ENCODE measurements at places on chromosomes 11 and 22.

- no peak for DNase-seq
Measured at GRCh38 chr11:98566978-98567377, 453.8 kb upstream of the CNTN5 start.

DNA sequence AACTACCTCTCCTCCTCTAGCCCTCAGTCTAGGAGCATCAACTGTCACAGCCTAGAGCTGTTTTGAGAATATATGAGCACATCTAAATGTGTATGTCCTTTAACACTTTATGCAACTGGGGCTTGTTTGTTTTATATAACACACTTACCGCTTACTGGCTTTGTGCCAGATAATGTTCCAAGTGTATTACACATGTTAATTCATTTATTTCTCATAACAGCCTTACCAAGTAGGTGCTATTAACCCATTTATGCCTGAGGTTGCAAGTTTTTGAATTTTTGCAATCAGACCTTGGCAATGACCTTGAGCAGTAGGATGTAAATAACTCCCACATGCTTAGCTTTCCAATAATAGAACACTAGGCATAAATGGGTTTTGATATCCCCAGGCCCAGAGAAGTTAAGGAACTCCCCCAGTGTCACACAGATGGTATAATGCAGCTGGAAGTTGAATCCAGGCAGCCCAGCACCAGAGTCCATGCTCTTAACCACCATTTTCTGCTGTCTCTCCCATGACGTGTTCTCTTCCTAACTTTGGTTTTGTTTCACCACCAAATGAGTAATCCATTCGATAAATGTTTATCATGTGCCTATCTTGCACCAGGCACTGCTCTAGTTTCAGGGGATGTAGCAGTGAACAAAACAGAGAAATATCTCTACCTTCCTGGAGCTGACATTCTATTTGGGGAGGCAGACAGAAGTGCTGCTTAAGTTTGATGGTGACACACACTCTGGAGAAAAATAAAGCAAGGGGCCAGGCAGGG is 23.1 kb downstream of the PRDM11 start:
- no peak for DNase-seq

- DNase-seq = no peak
Measured at GRCh38 chr11:134252346-134253187, 585 bp downstream of the THYN1 start.

GRCh38 chr11:44872556-44872955 is 78.1 kb downstream of the TP53I11 start:
- DNase-seq = no peak

DNA sequence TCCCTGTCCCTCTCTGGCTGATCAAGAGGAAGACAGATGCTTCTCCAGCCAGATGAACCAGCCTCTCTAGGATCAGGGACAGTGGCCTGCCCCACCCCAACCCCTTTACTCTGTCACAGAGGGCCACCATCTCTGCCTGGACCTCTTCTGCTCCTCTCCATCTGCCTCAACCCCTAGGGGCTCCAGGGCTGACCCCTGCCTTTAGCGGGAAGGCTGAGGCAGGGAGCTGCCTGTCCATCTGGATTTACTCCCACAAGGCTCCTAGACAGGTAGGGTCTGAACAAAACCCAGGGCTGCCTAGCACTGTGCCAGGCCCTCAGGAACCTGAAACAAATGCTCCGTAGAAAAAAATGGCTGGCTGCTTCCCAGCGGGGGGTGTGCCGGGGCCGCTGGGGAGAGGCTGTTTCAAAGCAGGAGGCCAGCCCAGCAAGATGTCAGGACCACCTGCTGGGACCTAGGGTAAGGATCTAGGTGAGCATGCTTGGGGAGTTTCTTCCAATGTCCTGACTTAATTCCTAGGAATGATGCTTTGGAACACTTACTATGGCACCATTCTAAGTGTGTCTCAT is 3.2 kb downstream of the CHST1 start:
- no peak for DNase-seq

GRCh38 chr11:77027275-77027674 is 6.9 kb upstream of the B3GNT6 start:
- no peak for DNase-seq

DNA sequence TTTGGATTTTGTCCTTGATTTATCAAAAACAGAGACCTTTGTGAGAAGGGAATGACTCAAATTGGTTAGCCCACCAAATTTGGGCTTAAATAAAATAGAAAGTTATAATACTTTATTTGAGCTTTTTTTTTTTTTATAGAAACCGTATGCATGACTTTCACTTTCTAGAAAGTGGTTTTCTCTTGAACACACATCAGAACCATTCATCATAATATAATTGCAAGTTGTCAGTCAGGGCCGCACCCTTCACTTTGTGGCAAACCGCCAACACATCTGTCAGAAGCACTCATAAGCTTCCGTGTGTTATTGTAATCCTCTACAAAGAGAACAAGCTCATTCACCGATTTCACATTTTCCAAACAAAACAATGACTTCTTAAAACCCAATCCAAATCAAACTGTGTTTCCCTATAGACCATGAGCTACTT is 76.1 kb downstream of the SOX6 start:
- DNase-seq = no peak

GRCh38 chr11:65470433-65471049 is 28.3 kb upstream of the MALAT1 start:
- no peak for DNase-seq

GRCh38 chr11:112012874-112013273 is 12.3 kb upstream of the DLAT start:
- DNase-seq = no peak

- DNase-seq = no peak
Measured at GRCh38 chr11:86678823-86679222, 6.4 kb upstream of the ME3 start.

- DNase-seq = no peak
Measured at GRCh38 chr22:21455334-21456089, 11.7 kb upstream of the TMEM191C start.

- no peak for DNase-seq
Measured at GRCh38 chr11:9787981-9788521, 124.2 kb downstream of the SWAP70 start.

- no peak for DNase-seq
Measured at GRCh38 chr11:68993546-68993945, 12.8 kb upstream of the MRGPRD start.

- no peak for DNase-seq
Measured at GRCh38 chr11:63505857-63506528, at the start of gene LGALS12. Gene LGALS12, plus strand, starts transcription at chr11:63506084. Its CDS starts 375 bp downstream, at chr11:63506459.

GRCh38 chr11:57512646-57513451 is 2.7 kb downstream of the SLC43A1 start:
- no peak for DNase-seq

DNA sequence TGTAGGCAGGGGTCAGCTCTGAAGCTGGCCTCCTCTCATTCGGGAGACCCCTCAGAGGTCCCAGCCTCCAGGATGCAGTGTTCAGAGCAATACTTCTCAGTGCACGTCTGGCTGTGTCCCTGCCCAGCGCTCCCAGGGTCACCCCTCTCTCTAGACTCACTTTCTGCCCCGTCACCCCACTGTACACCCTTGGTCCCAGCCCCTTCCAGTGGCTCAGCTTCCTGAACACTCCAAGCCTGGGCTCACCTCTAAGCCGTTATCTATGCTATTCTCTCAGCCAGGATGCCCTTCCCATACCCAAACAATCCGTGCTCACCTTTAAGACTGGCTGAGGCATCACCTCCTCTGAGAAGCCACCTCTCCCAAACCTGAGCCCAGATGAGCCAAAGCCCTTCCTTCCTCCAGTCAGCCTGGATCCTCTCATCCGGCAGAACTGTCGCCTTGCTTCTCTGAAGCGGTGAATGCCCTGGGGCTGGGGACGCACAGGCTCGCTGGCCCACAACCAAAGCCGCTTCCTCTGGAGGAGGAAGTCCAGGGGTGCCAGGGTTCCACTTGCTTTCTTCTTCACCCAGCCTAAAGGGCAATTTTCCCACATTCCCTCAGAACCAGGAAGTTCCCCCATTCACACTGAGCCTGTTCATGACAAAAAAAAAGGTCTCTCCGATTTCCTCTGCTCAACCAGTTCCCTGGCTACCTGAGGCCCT is 13.7 kb upstream of the CDKN1C start:
- DNase-seq = no peak

DNA sequence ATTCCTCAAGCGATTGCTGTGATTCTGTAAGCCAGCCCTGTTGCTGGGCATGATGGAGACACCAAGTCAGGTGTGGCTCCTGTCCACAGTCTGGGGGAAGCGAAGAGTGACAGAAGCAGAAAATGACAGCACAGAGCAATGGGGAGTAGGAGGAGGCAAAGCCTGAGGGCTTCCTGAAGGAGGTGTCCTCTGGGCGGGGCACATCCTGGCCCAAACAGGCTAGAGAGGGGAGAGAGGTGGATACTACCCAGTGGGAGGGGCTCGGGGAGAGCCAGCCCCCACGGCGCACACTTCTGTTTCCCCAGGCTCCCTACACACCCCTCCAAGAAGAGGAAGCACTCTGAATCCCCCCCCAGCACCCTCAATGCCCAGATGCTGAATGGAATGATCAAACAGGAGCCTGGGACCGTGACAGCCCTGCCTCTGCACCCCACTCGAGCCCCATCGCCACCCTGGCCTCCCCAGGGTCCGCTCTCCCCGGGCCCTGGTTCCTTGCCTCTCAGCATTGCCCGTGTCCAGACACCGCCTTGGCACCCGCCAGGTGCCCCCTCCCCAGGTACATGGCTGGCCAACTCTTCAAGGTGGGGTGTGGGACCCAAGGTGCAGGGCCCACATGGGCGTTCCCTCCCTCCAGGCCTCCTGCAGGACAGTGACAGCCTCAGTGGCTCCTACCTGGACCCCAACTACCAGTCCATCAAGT is 18.9 kb downstream of the MYRF start:
- DNase-seq = no peak

DNA sequence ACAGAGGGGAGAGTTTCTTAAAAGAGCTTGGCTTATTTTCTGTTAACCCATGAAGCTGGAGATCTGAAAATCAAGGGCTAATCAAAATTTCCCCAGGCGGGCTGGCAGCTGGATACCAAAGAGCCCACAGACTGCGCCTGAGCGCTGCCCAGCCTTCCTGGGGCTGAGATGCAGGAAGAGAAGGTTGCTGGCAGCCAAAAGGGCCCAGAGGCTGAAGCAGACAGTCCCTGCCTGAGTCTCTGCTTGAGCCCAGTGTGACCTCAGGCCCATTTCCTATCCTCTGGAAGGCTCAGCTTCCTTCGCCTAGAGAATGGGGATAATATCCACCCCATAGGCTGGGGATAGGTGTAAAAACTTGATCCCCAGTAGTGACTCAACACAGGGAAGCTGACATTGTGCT is 49.1 kb downstream of the ARRB1 start:
- DNase-seq = no peak

DNA sequence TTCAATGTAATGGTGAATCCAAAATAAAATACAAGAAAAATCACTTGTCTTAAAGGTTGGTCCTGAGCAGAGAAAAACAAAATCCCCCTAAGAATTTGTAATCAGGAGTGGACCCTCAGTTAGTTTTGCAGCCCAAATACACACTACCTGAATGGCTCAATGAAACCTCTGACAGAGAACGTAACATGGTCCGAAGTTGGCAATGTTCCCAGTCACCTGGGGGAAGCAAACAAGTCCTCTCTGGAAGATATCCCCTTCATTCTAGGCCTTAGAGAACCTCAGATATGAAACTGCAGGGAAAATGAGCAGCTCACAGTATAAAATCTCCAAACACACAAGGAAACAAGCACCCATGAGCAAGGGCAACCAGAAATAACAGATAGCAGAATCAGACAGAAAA is 58.2 kb downstream of the MORC2 start:
- DNase-seq = no peak

DNA sequence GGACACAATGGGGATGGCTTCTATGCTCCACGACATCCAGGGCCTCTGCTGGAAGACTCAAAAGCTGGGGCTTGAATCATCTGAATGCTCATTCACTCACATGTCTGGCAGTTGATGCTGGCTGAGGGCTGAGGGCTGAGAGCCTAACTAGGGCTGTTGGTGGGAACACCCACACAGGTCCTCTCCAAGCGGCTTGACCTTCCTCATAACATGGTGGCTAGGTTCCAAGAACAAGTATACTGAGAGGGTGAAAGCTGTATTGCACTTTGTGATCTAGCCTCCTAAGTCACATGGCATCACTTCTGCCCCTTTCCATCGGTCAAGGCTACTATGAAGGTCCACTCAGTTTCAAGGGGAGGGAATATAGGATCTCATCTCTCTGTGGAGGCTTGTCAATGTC is 7.5 kb downstream of the TMEM151A start:
- DNase-seq = no peak

GRCh38 chr22:24601217-24602104 is 1.5 kb upstream of the GGT1 start:
- no peak for DNase-seq

DNA sequence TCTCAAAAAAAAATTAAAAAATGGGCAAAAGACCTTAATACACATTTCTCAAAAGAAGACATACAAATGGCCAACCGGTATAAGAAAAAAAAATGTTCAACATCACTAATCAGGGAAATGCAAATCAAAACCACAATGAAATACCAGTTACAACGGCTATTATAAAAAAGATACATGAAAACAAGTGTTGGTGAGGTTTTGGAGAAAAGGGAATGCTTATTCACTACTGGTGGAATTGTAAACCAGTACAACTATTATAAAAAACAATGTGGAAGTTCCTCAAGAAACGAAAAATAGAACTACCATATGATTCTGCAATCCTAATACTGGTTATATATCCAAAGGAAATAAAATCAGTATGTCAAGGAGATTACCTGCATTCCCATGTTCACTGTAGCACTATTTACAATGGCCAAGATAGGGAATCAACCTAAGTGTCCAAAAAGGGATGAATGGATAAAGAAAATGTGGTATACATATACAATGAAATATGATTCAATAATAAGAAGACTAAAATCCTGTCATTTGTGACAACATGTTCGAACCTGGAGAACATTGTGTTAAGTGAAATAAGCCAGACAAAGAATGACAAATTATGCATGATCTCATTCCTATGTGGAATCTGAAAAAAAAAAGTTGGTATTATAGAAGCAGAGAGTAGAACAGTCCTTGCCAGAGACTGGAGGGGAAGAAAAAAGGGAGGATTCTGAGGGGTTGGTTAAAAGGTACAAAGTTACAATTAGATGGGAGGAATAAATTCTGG is 256.9 kb upstream of the PITPNB start:
- DNase-seq = no peak

GRCh38 chr22:44181033-44181911 is 547 bp downstream of the PARVG start:
- no peak for DNase-seq

- DNase-seq = no peak
Measured at GRCh38 chr11:72358466-72359405, 75.6 kb downstream of the CLPB start.

GRCh38 chr11:107898270-107898669 is 30.0 kb upstream of the RAB39A start:
- no peak for DNase-seq

DNA sequence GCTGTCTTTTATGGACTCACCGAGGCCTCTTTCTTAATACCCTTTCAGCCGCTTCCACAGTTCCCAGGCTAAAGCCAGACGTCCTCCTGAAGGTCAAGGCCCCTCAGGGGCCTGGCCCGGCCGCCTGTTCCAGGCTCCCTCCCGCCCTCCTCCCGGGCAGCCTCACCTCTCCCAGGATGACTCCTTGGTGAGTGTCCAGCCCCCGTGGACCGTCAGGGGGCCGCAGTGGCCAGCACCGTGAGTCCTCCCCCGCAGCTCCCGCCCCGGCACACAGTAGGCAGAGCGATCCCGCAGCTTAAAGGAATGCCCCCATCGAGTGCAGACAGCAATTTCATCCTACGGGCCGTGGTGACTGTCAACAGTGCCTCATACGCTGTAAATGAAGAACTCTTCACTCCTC is 32.9 kb downstream of the ELFN2 start:
- DNase-seq = no peak

Data from left renal cortex interstitium (tissue), 4 donors.